Stimulated activated CD4-positive, alpha-beta T cell treated with anti-CD3 and anti-CD28 coated beads, Interleukin-1b, Interleukin-23, amount 100 ng/mL, for 1 hour (primary cell): ENCODE measurements at places on chromosomes 1 and 21.

GRCh38 chr1:10624256-10625050 lies 149.7 kb downstream of the PEX14 start:
- DNase-seq: no peak

DNA sequence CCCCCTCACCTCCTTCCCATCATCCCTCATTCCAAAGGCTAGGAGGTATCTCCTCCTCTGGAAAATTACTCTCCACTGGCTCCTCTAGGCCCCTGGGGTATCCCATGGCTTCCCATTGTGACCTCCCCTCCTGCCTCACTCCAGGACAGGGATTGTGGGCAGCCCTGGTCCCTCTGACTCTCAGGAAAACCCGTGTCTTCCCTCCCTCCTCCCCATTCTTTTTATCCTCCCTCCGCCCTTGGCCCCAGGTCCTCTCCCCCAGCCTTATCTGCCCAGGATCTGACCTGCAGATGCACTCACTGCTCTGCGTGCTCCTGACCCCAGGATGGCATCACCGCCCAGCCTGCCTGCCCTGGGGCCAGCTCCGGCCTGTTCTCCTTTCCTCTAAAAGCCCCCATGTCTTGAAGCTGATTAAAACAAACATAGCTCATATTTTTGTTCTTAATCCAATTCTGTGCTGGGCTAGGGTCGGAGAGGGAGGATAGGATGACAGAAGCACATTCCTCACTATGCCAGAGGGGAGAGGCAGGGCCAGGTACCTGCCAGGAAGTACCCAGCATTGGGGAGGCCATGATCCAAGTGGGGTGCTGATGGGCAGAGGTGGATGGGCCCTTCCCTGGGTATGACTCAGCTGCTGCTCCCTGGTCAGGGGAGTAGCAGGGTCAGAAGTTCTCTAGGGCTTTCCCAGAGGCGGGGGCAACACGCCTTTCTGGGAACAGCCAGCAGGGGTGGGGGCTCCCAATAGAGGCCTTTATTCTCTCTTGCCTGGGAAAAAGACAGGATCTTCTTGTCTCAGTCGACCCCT lies 13.8 kb upstream of the UBL4B start:
- no peak for DNase-seq

DNA sequence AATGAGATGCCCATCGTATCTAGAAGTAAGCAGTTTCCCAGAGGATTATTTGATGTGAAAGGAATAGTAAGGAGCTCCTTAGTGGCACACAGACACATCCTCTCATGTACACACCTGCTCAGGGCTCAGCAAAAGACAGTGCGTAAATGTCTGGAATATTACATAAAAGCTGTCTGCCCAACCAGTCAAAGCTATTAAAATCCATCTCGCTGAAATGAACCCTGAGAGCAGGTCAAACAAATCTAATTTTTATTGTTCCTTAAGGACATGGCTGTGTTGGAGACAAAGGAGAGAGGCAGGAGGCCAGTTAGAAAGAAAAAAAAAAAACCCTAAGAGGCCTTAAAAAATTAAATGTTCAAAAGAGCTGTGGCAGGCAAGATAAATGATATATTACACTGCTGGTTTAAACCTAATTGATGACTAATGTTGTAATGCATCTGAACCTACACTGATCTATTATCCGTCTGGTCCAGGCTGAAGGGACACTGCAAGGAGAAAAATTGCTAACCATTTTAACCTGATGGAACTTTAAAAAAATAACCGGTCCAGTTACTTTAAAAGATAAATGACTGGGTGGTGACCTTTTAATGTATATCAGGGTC lies 58.5 kb upstream of the FGGY start:
- no peak for DNase-seq

- DNase-seq: no peak
Observed at GRCh38 chr1:31785020-31785946, 21.1 kb upstream of the ADGRB2 start.

DNA sequence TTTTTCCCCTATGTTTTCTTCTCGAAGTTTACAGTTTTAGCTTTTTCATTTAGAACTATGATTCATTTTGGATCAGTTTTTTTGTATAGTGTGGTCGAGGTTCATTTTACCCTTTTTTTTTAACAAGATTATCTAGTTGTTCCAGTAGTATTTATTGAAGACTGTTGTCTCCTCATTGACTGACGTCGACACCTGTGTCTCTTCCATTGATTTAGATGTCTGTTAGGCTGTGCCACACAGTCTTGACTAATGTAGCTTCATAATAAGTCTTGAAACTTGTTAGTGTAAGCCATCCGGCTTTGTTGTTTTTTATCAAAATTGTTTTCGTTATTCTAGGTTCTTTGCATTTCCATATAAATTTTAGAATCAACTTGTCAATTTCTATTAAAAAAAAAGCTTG lies 45.2 kb downstream of the CAMSAP2 start:
- no peak for DNase-seq

GRCh38 chr1:203858055-203858454 lies 3.3 kb upstream of the SNRPE start:
- DNase-seq: no peak

GRCh38 chr1:186768906-186769305 lies 59.8 kb upstream of the PLA2G4A start:
- no peak for DNase-seq

DNA sequence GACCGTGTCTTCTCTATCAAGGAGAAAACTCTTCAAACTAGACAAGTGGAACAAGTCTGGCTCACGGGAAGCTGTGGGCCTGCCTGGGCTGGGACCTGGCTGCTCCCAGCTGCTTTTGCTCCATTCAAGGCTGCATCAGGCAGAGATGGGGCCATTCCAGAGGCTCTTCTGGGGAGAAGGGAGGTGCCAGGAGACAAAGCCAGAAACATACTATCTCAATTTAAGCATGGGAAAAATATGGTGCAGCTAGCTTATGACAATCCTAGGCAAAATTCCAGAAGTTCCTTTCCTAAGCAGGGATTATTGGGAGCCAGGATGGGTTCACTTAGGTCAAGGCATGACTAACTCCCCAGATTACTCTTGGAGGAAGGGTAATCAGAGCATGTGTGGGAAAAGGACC lies 90.8 kb upstream of the SLC2A1 start:
- no peak for DNase-seq

DNA sequence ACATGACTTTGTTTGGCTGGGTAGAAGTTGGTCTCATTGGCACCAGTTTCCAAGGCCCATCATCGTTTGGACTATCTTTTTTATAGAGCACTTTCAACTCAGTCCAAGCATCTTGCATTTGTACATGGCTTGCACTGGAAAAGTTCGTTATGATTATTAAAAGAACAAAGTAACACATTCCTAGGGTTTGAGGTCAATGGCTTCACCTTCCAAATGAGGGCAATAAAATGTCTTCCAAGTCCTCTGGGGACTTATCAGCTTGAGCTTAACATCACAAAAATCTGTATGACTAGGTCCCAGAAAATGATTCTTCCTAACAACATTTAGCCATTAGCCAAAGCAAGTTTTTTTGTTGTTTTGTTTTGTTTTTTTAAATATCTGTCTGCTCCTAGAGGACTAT lies 610.8 kb downstream of the LMO4 start:
- no peak for DNase-seq
